ENCODE measurements at places on chromosomes 5 and 9. TPM values are rescaled to one million over a fixed set of nuclear protein-coding genes. Genes with fewer than 3 reads are reported as not detected.

The TLX3 gene
- total RNA-seq, result 161 TPM

The SV2C gene
- total RNA-seq, result 17.8 TPM

The ADAMTSL2 gene
- 1.3 TPM for total RNA-seq

The TSSK1B gene
- total RNA-seq, result 0.54 TPM

GRCh38 chr5:135894789-135895188 is 852 bp downstream of the IL9 start:
- no peak for DNase-seq
- no peak overlapping the region for H3K27ac ChIP-seq
- H3K27me3 ChIP-seq, result peaks cover 3% of the 10 kb centered on the region
- H3K4me3 ChIP-seq, result no peak overlapping the region
- H3K36me3 ChIP-seq, result no peaks in the 10 kb centered on the region
- peaks cover under 1% of the 10 kb centered on the region for H3K4me1 ChIP-seq

GRCh38 chr5:15384581-15384980 is 115.4 kb upstream of the FBXL7 start:
- peaks cover 5% of the 10 kb centered on the region for H3K36me3 ChIP-seq
- peaks cover 2% of the 10 kb centered on the region for H3K27me3 ChIP-seq
- peaks cover 6% of the 10 kb centered on the region for H3K4me1 ChIP-seq
- no peak overlapping the region for H3K4me3 ChIP-seq
- no peak for DNase-seq
- H3K27ac ChIP-seq, result no peak overlapping the region

GRCh38 chr5:146344155-146345118 is 5.8 kb downstream of the POU4F3 start:
- H3K4me1 ChIP-seq, result peaks cover 15% of the 10 kb centered on the region
- H3K36me3 ChIP-seq, result no peaks in the 10 kb centered on the region
- peak overlapping the region; percentile 55 for H3K27ac ChIP-seq
- H3K27me3 ChIP-seq, result peaks cover 44% of the 10 kb centered on the region

DNA sequence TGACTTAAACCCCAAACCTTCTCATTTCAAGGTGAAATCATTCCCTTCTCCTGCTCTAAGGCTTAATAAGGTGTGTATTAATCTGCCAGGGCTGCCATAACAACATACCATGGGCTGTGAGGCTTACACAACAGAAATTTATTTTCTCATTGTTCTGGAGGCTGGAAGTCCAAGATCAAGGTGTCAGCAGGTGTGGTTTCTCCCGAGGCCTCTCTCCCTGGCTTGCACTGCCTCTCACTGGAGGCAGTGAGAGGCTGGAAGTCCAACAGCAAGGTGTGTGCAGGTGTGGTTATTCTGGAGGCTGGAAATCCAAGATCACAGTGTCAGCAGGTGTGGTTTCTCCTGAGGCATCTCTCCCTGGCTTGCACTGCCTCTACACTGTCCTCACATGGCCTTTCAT is 280.3 kb upstream of the TUT7 start:
- no peak for DNase-seq
- H3K27ac ChIP-seq, result no peak overlapping the region
- H3K36me3 ChIP-seq, result no peaks in the 10 kb centered on the region
- H3K4me3 ChIP-seq, result no peak overlapping the region
- peaks cover 2% of the 10 kb centered on the region for H3K27me3 ChIP-seq

GRCh38 chr5:92980491-92980890 is 600.5 kb downstream of the NR2F1-AS1 start:
- no peak overlapping the region for H3K4me3 ChIP-seq
- no peak for DNase-seq
- H3K4me1 ChIP-seq, result peaks cover 14% of the 10 kb centered on the region

DNA sequence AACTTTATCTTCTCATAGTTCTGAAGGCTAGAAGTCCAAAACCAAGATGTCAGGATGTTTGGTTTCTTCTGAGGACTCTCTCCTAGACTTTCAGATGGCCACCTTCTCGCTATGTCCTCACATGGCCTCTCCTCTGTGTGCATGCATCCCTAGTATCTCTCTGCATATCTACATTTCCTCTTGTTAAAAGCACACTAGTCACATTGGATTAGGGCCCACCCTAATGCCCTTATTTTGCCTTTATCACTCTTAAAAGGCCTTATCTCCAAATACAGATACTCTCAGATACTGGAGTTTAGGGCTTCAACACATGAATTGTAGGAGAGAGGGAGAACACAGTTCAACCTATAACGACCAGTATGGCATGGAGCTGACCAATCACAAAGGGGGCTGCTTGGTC is 151.7 kb downstream of the PRELID2 start:
- peaks cover 5% of the 10 kb centered on the region for H3K4me1 ChIP-seq
- H3K27me3 ChIP-seq, result no peaks in the 10 kb centered on the region
- H3K27ac ChIP-seq, result no peak overlapping the region
- DNase-seq, result no peak
- no peaks in the 10 kb centered on the region for H3K36me3 ChIP-seq

DNA sequence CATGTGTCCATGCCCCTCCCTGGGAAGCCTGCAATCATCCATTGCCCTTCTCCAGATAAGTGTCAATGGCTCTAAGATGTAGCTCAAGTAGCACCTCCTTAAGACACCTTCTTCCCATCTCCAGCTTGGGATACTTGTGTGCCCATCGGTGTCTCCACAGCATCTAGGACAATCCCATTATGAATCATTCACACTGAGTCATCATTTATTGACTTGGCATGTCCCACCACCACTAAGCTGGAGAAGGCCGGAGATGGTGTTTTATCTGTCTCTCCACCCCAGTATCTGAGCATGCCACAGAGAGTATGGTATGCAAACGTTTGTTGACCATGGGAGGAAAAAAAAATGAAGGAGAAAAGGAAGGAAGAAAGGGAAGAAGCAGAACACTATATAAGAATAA is 342.2 kb downstream of the TRIM32 start:
- no peaks in the 10 kb centered on the region for H3K27me3 ChIP-seq
- no peaks in the 10 kb centered on the region for H3K36me3 ChIP-seq
- H3K27ac ChIP-seq, result no peak overlapping the region
- peaks cover 3% of the 10 kb centered on the region for H3K4me1 ChIP-seq
- DNase-seq, result no peak
- H3K4me3 ChIP-seq, result no peak overlapping the region

DNA sequence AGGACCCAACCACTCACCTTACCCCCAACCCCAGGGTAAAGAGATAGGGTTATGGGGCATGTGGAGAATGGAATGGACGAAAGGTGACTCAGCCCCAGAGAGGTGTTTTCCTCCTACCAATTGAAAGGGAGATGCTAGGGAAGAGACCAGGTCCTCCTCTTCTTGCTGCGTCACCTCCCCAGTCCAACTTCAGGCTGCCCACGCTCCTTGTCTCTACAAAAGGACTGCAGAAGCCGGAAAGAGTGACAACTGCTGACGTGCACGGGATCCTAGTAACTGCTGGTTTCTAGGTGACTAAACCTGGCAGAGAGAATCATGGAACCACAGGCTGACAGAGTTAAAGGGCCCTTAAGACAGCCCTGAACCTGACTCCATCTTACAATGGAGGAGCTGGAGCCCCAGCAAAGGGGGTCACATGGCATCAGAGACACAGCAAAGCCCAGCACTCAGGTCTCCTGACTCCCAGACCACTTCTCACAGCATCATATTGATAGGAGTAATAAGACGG is 2.2 kb downstream of the GPX3 start:
- H3K36me3 ChIP-seq, result no peaks in the 10 kb centered on the region
- peaks cover 3% of the 10 kb centered on the region for H3K27me3 ChIP-seq
- DNase-seq, result no peak
- H3K4me3 ChIP-seq, result no peak overlapping the region
- no peak overlapping the region for H3K27ac ChIP-seq

- H3K27me3 ChIP-seq, result no peaks in the 10 kb centered on the region
- peaks cover 11% of the 10 kb centered on the region for H3K36me3 ChIP-seq
- no peak for DNase-seq
- H3K4me1 ChIP-seq, result peaks cover 5% of the 10 kb centered on the region
- peak overlapping the region; percentile 9 for H3K27ac ChIP-seq
Observed at GRCh38 chr5:66516550-66516949, 79.6 kb upstream of the MAST4 start.

DNA sequence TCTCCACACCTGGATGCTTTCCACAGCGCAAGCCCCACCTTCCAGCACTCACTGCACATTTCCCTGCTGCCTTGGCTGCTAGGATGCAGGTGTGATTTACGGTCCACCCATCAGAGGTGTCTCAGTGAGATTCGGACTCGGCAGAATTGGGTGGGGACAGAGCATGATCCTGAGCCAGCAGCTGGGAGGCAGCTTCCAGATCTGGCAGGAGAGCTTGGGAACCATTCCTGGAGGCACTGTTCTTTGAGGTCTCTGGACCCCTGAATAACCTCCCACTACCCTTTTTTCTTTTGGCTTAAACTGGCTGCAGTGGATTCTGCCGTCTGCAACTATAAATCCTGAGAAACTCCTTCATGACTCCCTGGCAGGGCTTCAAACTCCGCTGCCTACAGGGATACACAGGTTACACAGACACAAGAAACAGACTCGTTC is 99.6 kb upstream of the PHYKPL start:
- DNase-seq, result no peak
- H3K4me1 ChIP-seq, result peaks cover 12% of the 10 kb centered on the region
- H3K27me3 ChIP-seq, result peaks cover 10% of the 10 kb centered on the region
- no peaks in the 10 kb centered on the region for H3K36me3 ChIP-seq
- H3K4me3 ChIP-seq, result no peak overlapping the region

DNA sequence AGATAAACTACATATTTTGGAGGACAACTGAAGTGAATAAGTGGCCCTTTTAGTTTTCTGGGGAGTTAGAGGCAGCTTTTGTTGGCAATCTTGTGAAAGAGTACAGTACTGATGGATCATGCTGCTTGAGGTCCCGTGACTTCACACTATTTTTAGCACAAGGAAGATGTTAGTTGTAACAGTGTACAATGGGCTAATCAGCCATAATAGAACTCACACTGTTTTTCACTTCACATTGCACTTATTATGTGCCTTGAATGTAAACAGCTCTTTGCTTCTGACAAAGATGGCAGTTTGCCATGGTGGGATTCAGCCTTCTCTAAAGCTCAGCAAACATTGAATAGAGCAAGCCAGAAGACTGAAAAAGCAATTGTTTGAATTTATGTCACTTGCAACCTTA is 176.7 kb upstream of the ZNF608 start:
- no peak overlapping the region for H3K4me3 ChIP-seq
- H3K4me1 ChIP-seq, result peaks cover 12% of the 10 kb centered on the region
- DNase-seq, result no peak
- H3K36me3 ChIP-seq, result no peaks in the 10 kb centered on the region

- no peak overlapping the region for H3K27ac ChIP-seq
- H3K4me1 ChIP-seq, result no peaks in the 10 kb centered on the region
- no peak overlapping the region for H3K4me3 ChIP-seq
- H3K36me3 ChIP-seq, result no peaks in the 10 kb centered on the region
- no peaks in the 10 kb centered on the region for H3K27me3 ChIP-seq
Observed at GRCh38 chr9:106707291-106707690, 155.7 kb upstream of the ZNF462 start.

GRCh38 chr5:173056783-173057061 is 570 bp downstream of the CREBRF start:
- H3K27ac ChIP-seq, result peak overlapping the region; percentile 83
- H3K36me3 ChIP-seq, result no peaks in the 10 kb centered on the region
- H3K27me3 ChIP-seq, result no peaks in the 10 kb centered on the region
- peak overlapping the region; percentile 97 for H3K4me3 ChIP-seq

- no peaks in the 10 kb centered on the region for H3K36me3 ChIP-seq
- H3K27ac ChIP-seq, result peak overlapping the region; percentile 10
- no peak for DNase-seq
- no peak overlapping the region for H3K4me3 ChIP-seq
- H3K27me3 ChIP-seq, result peaks cover 6% of the 10 kb centered on the region
Observed at GRCh38 chr5:31235381-31235780, 41.9 kb downstream of the CDH6 start.

- peak overlapping the region; percentile 11 for H3K27ac ChIP-seq
- peaks cover 10% of the 10 kb centered on the region for H3K27me3 ChIP-seq
- H3K4me1 ChIP-seq, result peaks cover 18% of the 10 kb centered on the region
Observed at GRCh38 chr9:38278931-38279679, 113.4 kb upstream of the ALDH1B1 start.

DNA sequence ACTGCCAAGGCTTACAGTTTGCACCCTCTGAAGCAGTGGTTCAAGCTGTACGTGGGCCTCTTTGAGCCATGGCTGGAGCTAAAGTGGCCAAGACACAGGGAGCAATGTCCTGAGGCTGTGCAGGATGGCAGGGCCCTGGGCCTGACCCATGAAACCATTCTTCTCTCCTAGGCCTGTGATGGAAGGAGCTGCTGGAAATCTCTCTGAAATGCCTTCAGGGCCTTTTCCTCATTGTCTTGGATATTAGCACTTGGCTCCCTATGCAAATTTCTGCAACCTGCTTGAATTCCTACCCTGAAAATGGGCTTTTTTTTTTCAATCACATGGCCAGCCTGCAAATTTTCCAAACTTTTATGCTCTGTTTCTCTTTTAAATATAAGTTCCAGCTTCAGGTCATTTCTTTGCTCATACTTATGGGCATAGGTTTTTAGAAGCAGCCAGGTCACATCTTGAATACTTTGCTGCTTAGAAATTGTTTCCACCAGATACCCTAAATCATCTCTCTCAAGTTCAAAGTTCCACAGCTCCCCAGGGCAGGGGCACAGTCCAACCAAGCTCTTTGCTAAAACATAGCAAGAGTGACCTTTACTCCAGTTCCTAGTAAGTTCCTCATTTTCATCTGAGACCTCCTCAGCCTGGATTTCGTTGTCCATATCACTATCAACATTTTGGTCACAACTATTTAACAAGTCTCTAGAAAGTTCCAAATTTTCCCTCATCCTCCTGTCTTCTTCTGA is 138.3 kb downstream of the OSTF1 start:
- H3K4me3 ChIP-seq, result no peak overlapping the region
- no peaks in the 10 kb centered on the region for H3K36me3 ChIP-seq
- H3K27me3 ChIP-seq, result no peaks in the 10 kb centered on the region
- no peak for DNase-seq
- no peaks in the 10 kb centered on the region for H3K4me1 ChIP-seq

GRCh38 chr9:113599646-113600022 is 136.1 kb downstream of the RGS3 start:
- no peak for DNase-seq
- H3K36me3 ChIP-seq, result no peaks in the 10 kb centered on the region
- no peak overlapping the region for H3K27ac ChIP-seq
- peaks cover 25% of the 10 kb centered on the region for H3K4me1 ChIP-seq
- peaks cover 8% of the 10 kb centered on the region for H3K27me3 ChIP-seq
- H3K4me3 ChIP-seq, result no peak overlapping the region

GRCh38 chr5:135214897-135215616 is 181.0 kb upstream of the PITX1 start:
- H3K27me3 ChIP-seq, result peaks cover 13% of the 10 kb centered on the region
- no peak for DNase-seq
- H3K4me1 ChIP-seq, result peaks cover 27% of the 10 kb centered on the region
- no peaks in the 10 kb centered on the region for H3K36me3 ChIP-seq
- H3K27ac ChIP-seq, result no peak overlapping the region

GRCh38 chr9:36031774-36032555 is 4.7 kb upstream of the RECK start:
- H3K36me3 ChIP-seq, result no peaks in the 10 kb centered on the region
- H3K4me3 ChIP-seq, result no peak overlapping the region
- no peak for DNase-seq

Measured in glutamatergic neuron (in vitro differentiated cells).